Ovary (tissue), 10 donors: ENCODE measurements at places on chromosomes 7 and 10.
A peak's percentile ranks its signal among the peaks of the same experiment; 100 is the strongest.

DNA sequence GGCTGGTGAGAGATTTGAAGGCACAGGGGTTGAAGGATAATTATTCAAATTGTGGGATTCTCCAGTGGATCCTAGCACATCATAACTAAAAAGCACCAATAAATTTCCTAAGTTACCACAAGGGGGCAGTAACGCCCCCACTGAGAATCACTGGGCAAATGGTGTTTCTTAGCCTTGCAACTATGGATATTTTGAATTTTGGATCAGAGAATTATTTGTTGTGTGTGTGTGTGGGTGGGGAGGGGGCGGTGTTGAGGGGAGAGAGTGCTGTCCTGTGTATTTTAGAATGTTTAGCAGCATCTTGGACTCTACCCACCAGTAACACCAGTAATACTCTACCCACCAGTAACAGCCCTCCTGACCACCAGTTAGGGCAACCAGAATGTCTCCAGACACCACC, 63.3 kb upstream of the PRKG1 start:
- DNase-seq: no peak

GRCh38 chr10:557792-558328, 131.6 kb downstream of the DIP2C start:
- no peak for DNase-seq

- no peak for DNase-seq
Measured at GRCh38 chr7:1248143-1248915, 15.7 kb downstream of the UNCX start.

GRCh38 chr10:26243351-26243720, 26.8 kb downstream of the GAD2 start:
- no peak for DNase-seq

GRCh38 chr7:134943785-134944400, 42.4 kb upstream of the AGBL3 start:
- DNase-seq: no peak

DNA sequence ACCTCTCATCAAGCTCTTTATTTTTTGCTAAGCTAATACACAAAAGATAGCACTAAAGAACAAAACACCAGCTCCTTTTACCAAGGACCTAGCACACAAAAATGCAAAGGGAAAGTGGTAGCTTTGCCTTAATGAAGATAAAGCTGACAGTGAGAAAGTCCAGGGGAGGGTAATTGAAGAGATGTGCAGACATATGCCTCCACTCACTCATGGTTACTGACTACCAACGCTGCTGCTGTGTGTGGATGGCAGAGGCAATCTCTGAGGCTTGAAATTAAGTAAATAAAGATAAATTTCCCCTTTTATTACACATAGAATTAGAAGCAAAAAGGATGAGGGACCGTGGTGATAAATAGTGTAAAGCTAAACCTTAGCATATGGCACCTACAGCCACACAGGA, 87.0 kb downstream of the HGF start:
- no peak for DNase-seq

- no peak for DNase-seq
Measured at GRCh38 chr10:7937315-7937945, 117.1 kb upstream of the GATA3 start.

DNA sequence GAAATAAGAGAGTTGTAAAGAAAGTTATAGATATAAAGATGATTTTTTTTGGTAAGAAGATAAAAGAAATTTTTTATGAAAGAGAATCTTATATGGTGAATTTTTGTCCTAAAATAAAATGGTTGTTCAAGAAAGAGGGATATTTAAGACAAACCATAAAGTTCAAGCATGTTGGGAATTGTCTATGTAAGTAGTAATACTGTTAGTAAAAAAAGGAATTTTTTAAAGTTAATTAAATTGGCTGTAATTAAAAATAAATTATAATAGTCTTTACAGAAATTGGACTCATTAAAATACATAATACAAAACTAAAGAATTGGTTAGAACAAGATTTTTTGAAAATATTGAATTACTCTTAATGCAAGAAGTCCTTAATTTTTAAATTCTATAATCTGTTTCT, 10.1 kb upstream of the DYNC2I1 start:
- DNase-seq: no peak

DNA sequence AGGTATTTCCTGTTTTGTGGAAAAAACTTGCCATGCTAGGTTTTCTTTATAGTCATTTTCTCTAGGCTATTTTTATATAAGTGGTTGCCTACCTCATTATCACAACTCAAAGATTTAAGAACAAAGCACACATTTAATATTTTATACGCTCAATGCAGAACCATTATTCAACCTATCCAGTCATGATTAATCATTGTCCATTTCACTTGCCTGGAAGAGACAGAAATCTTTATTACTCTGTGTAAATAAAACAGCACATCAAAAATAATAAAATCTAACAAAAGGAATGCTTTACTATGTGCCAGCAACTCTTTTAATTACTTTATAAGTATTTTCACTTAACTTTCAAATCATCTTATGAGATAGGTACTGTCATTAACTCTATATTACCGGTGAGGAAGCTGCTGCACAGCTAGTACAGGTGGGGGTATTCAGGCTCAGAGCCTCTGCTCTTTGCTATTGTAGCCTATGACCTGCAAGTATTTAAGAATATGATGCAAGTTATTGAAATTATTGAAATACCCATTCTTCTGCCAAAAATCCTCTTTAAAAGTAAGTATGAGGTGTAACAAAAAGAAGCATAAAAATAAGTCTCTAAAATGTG, 16.4 kb upstream of the TAS2R16 start:
- DNase-seq: no peak

DNA sequence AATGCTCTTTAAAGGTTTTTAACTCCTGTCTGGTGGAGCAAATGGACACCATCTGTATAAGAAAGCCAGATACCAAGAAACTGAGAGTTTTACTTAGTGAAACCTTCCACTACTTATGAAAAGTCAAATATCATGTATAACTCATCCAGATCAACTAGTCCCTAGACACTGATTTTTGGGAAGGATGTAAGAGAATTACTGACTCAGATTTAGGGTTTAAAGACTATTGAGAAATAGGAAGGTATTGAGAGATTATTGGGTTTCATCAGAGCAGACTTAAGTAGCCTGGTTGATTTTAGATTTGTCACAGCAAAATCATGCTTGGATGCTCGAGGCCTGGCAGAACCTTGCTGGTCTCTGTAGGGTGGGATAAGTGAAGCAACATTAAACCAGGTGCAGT, 3.1 kb downstream of the CSTF2T start:
- DNase-seq: no peak

GRCh38 chr7:50209461-50210135, 94.9 kb upstream of the IKZF1 start:
- no peak for DNase-seq

DNA sequence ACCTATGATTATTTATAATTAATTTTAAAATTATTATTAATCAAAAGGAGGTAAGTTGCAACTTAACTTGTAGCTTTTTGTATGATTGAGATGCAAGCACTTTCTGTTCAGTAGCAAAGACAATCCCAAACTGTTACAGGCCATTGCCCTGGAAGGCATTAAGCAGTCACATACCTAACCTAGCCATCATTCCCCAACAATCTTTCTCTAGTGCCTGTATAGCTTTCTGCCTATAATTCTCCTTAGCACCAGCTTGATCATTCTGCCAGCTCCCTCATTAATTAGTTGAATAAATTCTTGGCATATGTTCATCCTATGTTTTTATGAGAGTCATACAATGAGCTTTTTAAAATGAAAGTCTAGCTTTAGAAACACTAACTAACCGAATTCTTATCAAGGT, 178.9 kb upstream of the TMEM106B start:
- no peak for DNase-seq

GRCh38 chr10:6098156-6098555, 9.3 kb downstream of the RBM17 start:
- no peak for DNase-seq

- no peak for DNase-seq
Measured at GRCh38 chr10:43775384-43775783, 126.7 kb upstream of the ZNF32 start.

GRCh38 chr10:30502266-30503060, 68.5 kb downstream of the MAP3K8 start:
- DNase-seq: no peak

- no peak for DNase-seq
Measured at GRCh38 chr10:11223507-11224140, 206.0 kb downstream of the CELF2 start.

GRCh38 chr10:75159519-75159918, 48.1 kb downstream of the SAMD8 start:
- no peak for DNase-seq

DNA sequence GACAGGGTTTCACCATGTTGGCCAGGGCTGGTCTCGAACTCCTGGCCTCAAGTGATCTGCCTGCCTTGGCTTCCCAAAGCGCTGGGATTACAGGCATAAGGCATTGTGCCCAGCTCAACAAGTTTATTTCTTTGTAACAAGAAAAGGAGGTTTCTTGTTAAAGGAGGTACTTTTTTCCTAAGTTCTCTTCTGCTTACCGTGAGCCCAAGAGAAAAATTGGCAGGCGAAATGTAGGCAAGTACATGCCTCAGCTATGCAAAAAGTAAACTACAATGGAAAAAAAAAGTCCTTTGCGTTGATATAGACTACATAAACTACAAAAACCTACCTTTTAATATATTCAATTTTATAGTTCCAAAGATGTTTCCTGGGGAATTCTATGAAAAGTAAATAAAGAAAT, 122.6 kb downstream of the DKK1 start:
- no peak for DNase-seq

GRCh38 chr7:90706072-90706716, 110.1 kb downstream of the CDK14 start:
- DNase-seq: no peak

- no peak for DNase-seq
Measured at GRCh38 chr7:138963675-138964074, 17.5 kb downstream of the KIAA1549 start.

DNA sequence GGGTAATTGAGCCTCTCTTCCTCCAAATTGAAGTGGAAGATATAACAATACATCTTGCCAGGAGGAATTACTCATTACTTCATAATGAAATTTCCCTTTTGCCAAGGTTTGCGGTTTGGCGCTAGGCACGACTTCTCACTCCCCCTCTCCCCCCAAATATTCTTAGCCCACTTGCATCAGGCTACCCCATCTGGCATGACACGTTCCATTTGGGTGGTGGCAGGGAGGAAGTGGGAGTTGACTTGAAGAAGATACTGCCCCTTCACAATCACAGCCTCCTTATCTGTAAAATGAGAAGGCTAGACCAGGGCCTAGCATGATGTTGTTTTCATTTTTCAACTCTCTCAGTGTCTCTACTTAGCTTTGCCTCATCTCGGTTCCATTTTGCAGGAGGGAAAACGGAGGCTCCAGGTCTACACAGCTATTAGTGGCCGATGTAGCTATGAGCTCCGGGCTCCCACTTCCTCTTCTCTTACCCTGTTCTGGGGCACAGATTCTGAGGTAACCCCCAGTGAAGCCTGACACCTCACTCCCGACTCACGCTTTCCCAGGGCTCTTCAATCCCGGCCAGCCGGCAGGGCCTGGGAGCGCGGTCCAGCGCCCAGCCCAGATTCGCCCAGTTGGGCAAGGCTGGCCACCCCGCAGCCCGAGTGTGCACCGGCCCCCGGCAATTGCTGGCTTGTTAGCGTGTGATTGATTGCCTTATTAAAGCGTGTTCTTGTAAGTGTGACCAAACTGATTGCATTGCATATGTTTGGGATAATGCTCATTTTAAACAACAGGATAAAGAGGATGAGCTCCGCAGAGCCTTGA, 6.5 kb downstream of the EVX1 start:
- no peak for DNase-seq

- no peak for DNase-seq
Measured at GRCh38 chr10:103936022-103936421, 18.0 kb upstream of the STN1 start.

- no peak for DNase-seq
Measured at GRCh38 chr7:107946451-107946850, 55.5 kb downstream of the DLD start.

DNA sequence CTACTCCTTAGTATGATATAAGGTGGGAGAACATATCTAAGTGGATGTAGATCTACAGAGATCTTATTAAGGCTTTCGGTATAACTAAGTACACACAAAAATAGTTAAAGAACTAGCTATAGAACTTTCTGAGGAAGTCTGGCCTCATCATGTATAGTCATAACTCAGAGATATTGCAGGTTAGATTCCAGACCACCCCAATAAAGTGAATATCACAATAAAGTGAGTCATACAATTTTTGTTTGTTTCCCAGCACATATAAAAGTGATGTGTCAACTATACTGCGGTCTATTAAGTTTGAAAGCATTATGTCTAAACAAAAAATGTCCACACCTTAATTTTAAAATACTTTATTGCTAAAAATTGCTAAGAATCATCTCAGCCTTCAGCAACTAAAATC, 24.7 kb upstream of the SEMA3A start:
- DNase-seq: no peak

GRCh38 chr10:13347043-13347499, 1.0 kb downstream of the SEPHS1 start:
- peak; percentile 52 for DNase-seq
